ENCODE measurements at places on chromosomes 11 and 22. TPM values are rescaled to one million over a fixed set of nuclear protein-coding genes. Genes with fewer than 3 reads are reported as not detected.

The KRTAP5-1 gene
- not detected for total RNA-seq

The TMA7B gene
- not detected for total RNA-seq

The SVIP gene
- total RNA-seq, result 30.0 TPM

The HBD gene
- total RNA-seq, result not detected

The OR8H1 gene
- not detected for total RNA-seq

The C22orf15 gene
- not detected for total RNA-seq

The APOA4 gene
- not detected for total RNA-seq

The NXPE4 gene
- 95.2 TPM for total RNA-seq
